ENCODE measurements at places on chromosomes 7 and 10. TPM values are rescaled to one million over a fixed set of nuclear protein-coding genes. Genes with fewer than 3 reads are reported as not detected.

TRPV5 gene
- total RNA-seq, result not detected

MYH16 gene
- total RNA-seq, result not detected

NEUROD6 gene
- not detected for total RNA-seq

CNTNAP2 gene
- total RNA-seq, result 0.09 TPM

IQUB gene
- total RNA-seq, result 0.43 TPM

NKX2-3 gene
- total RNA-seq, result not detected

DKK1 gene
- 165 TPM for total RNA-seq
